Regular cardiac myocyte (primary cell): ENCODE measurements at places on chromosomes 4 and X. TPM values are rescaled to one million over a fixed set of nuclear protein-coding genes. Genes with fewer than 3 reads are reported as not detected.

Gene MTMR8
- total RNA-seq, result 0.19 and 0.85 TPM in 2 replicates

Gene EGF
- total RNA-seq, result 0.19 and 0.56 TPM in 2 replicates

Gene FAM133A
- under 0.01 and 0.28 TPM in 2 replicates for total RNA-seq

Gene BRS3
- total RNA-seq, result not detected in 2 replicates

Gene DSPP
- total RNA-seq, result not detected in 2 replicates

Gene PDLIM3
- total RNA-seq, result 54.6 and 322 TPM in 2 replicates

Gene ADAM29
- total RNA-seq, result not detected in 2 replicates

Gene TCP11X2
- not detected in 2 replicates for total RNA-seq

Gene SSX4
- total RNA-seq, result not detected in 2 replicates

Gene TMEM156
- total RNA-seq, result under 0.01 and 0.58 TPM in 2 replicates

Gene SMIM10L2A
- under 0.01 and 1.7 TPM in 2 replicates for total RNA-seq

Gene SOD3
- 9.4 and 156 TPM in 2 replicates for total RNA-seq

Gene COPS4
- 114 and 118 TPM in 2 replicates for total RNA-seq

Gene MAGEA11
- not detected in 2 replicates for total RNA-seq

Gene VCX
- not detected in 2 replicates for total RNA-seq

Gene TKTL1
- not detected in 2 replicates for total RNA-seq

Gene SOWAHB
- total RNA-seq, result not detected in 2 replicates

Gene RS1
- not detected in 2 replicates for total RNA-seq

Gene ZAR1
- total RNA-seq, result not detected in 2 replicates

Gene ARAP2
- total RNA-seq, result 0.96 and 4.2 TPM in 2 replicates

Gene UGT2B15
- total RNA-seq, result not detected in 2 replicates

Gene REPS2
- 0.38 and 0.85 TPM in 2 replicates for total RNA-seq

Gene SPATA4
- 0.19 and 0.28 TPM in 2 replicates for total RNA-seq

Gene MAGEB10
- total RNA-seq, result not detected in 2 replicates
